ENCODE measurements at places on chromosomes 2 and 18.

GRCh38 chr18:44130376-44130942, 550.2 kb upstream of the SETBP1 start:
- DNase-seq = no peak

DNA sequence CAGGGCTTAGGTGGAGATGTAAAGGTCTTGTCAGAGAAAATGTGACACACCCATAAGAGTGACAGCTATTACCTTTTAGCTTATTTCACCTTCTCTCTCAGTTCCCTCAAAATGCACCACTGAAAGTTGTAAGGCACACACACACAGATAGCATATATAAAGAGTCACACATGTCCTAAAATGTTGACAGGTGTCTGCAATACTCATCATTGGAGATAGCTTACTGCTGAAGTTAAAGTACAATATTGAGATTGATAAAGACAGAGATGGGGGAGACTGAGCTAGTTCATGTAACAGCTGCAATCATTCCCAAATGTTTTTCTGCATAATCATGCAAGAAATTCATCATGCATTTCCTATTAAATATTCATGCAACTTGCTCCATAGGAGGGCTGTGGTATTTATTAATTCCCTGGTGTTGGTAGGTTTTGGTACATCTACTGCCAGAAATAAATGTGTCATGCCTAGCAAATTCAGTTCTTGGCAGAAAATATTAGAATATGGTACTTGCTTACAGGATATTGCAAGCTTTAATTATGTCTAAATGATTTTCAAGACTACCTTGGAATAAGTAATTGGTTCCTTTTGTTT, 118.8 kb upstream of the RBMS1 start:
- DNase-seq = no peak

- DNase-seq = no peak
These were observed 18.5 kb downstream of the KCNJ13 start for GRCh38 chr2:232757905-232758304.

- DNase-seq = no peak
These were observed 795.1 kb upstream of the HS6ST1 start for GRCh38 chr2:129113776-129114175.

GRCh38 chr2:7795778-7796563, 878.8 kb downstream of the RNF144A start:
- no peak for DNase-seq

- DNase-seq = no peak
These were observed 796 bp upstream of the DYSF start for GRCh38 chr2:71452565-71452964.

DNA sequence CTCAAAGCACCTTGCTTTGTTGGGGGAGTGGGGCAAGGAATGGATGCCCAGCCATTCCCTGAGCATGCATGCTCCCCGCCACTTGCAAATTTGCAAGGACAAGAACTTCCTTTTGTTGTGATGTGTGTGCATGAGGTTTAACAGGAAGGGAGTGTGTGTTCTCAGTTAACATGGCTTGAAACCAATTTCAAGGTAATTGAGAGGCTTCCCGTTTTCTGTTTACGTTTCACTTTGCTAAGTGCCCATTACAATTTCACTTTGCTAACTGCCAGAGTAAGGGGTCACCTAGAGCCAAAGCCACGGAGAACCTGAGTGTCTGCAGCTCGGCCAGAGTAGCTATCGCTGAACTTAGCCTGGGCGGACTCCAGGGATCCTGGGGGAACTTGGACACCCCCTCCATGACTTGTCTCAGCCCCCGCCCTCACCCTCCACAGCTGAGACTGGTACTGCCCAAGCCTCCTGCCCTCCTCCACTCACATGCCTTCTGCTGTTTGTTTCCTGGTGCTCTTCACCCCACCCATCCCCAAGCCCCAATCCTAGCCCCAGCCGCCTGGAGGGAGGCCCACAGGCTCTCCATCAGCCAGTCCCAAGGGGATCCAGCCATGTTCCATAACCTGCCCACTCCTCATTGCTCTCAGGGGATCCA, 53.6 kb upstream of the LAPTM4A start:
- DNase-seq = no peak

DNA sequence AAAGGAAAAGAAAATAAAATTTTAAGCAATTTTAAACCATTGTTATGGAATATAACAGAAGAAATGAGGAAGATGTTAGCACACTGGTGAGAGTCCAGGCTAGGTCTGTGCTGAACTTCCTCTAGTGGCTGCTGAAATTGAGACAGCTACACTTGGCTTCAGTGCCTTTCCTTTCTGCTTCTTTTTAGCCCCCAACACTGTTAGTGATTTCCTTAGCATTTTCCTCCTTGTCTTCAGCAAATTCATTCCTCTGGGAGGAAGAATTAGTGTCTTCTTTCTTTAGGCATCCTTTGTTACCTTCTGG, 47.6 kb downstream of the ITGAV start:
- DNase-seq = no peak

GRCh38 chr2:129375632-129376425, 603.6 kb upstream of the RAB6C start:
- no peak for DNase-seq

DNA sequence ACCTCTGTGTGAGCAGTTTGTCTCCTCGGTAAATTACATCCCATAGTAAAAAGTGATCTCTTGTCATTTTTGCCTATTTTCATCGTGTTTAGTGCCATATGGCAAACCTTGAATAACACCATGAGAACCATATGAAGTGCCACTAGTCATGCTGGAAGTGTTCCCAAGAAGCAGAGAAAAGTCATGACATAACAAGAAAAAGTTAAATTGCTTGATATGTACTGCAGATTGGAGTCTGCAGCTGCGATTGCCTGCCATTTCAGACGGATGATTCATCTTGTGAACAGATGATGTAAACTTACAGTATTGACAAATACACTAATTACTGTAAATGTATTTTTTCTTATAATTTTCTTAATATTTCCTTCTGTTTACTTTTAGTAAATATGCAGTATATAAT, 846.7 kb downstream of the BCL11A start:
- no peak for DNase-seq

DNA sequence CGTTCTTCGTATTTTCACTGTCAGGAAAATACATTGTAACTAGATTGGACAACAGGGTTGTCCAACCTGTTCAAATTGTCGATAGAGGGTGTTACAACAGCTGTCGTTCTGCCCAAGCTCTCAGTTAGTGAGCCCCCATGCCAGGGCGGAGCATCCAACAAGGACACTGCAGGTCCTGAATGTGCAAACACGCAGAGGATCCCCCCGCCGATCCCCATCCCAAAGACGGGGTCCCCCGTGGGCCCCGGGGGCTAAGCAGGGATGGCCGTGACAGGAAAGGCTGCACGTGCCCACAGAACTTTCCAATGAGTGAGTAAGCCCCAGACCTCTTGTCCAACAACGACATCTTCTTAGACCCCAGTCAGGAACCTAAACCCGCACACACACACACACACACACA, 140.8 kb downstream of the PXDN start:
- no peak for DNase-seq

GRCh38 chr2:153595939-153596338, 117.4 kb upstream of the RPRM start:
- DNase-seq = no peak

- DNase-seq = no peak
These were observed 289.4 kb downstream of the ALK start for GRCh38 chr2:29632018-29632417.

GRCh38 chr18:31595121-31595771, 3.6 kb downstream of the TTR start:
- DNase-seq = no peak

- DNase-seq = peak; percentile 81
These were observed at the start of gene SMPD4 for GRCh38 chr2:130181325-130181879. TSS of gene SMPD4 (minus strand) at chr2:130181602. CDS start at chr2:130176592, 5,010 bp downstream.

DNA sequence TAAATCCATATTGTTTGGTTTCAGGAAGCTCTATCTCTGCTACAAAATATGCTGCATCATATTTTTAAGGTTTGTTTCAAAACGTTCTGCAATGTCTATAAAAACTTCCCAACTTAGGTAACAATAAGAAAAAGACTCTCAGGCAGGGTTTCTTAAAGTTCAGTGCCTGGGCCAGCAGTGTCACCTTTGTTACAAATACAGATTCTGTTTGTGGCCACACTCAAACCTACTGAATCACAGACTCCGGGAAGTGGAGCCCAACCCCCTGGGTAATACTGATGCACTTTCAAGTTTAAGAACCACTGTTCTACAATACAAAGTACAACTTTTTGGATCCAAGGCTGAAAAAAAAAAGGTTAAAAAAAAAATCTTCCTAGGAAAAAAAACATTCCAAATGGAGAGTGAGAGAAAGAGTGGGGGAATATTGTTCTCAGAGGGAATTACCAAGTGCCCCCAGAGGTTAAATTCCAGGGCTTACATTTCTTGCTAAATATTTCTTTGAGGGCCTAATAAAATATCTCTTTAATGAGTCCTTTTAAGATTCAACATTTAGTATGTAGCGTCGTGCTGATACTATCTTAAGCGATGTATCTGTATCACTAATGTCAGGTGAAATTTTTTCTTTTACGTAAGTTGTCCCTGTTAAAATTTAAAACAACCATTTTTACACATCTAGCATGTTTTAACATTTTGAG, 476.7 kb downstream of the TXNL1 start:
- no peak for DNase-seq

DNA sequence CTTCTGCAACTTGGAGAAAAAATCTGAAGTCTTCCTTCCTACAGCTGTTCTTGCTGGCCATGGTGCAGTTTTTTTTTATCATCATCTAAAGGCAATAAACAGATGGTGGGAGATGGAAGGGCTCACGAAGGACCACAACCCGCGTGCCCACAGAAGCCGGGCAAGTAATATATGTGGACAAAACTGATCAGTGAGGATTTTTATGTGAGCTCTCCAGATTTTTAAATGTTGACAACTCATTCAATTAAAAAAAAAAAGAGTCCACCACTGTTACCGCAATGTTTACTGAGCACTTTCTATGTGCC, 55.9 kb upstream of the CREB1 start:
- DNase-seq = no peak

- no peak for DNase-seq
These were observed 3.6 kb downstream of the DYNC2LI1 start for GRCh38 chr2:43777306-43777926.

- no peak for DNase-seq
These were observed 606.6 kb upstream of the SYT4 start for GRCh38 chr18:43883886-43884285.

- DNase-seq = no peak
These were observed 321.1 kb downstream of the SATB2 start for GRCh38 chr2:199136681-199137080.

GRCh38 chr2:222854773-222855700, 5.8 kb upstream of the ACSL3 start:
- no peak for DNase-seq

- no peak for DNase-seq
These were observed 226.4 kb upstream of the SALL3 start for GRCh38 chr18:78753240-78753639.
